ENCODE measurements at places on chromosomes 2 and 18.

DNA sequence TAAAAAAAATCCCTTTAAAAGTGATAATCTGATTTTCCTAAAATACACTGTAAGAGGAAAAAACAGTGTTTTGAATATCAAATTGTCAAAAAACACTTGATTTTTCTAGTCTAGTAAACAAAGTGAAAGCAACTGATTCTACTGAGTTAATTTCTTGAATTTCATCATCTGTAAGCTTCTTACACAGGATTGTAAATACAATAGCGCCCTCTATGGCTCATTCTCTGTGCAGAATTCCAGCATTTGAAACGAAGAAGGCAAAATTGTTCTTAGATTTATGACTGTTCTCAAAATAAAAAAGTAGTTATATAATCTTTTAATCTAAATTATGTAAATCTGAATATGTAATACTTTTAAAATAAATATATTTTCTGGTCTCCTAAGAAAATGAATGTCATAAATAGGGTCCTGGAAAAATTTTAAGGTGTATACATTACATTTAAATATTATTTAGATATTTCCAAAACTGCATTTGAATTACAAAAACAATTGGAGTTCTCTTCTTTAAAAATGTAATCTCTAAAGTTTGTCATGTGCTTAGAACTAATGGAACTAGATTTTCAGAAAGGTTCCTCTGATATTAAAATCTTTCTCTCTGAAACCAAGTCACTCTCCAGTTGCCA is 176.9 kb upstream of the MC4R start:
- peak; percentile 85 for DNase-seq

DNA sequence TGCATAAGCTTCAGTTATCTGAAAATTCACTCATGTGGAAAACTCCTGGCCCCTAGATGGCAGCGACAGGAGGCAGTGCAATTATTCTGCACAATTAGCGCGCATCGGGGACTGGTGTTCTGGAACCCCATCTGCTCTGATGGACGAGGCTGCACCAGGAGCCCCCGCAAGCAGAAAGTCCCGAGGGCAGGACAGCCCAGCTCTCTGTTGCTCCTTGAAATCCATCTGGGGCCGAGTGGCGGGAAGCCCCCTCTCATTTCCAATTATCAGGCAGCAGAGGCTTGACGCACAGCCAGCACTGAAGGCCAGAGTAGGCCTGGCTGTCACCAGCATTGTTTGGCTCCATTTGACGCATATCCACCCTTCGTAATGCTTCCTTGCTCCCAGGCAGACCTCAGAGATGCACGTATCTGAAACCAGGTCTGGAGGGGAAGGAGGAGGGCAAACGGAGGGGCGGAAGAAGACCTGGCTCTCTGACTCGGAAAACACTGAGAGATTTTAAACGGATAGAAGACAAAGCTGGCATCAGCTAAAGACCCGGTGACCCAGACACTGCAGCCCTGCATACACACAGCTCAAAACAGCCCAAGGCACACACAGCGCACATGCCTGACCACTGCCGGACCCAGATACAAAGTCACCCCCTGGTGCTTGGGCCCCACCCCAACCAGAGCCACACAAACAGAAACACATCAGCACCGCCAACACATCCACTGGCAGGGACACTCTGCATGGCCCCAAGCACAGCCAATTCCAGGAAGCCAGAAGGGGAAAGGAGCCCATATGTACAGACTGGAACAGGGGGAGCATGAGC is 69.8 kb downstream of the TNS1 start:
- no peak for DNase-seq

GRCh38 chr2:57313678-57314077 is 732.9 kb upstream of the VRK2 start:
- no peak for DNase-seq

- DNase-seq, result no peak
Measured at GRCh38 chr2:159209341-159210306, 76.9 kb downstream of the WDSUB1 start.

DNA sequence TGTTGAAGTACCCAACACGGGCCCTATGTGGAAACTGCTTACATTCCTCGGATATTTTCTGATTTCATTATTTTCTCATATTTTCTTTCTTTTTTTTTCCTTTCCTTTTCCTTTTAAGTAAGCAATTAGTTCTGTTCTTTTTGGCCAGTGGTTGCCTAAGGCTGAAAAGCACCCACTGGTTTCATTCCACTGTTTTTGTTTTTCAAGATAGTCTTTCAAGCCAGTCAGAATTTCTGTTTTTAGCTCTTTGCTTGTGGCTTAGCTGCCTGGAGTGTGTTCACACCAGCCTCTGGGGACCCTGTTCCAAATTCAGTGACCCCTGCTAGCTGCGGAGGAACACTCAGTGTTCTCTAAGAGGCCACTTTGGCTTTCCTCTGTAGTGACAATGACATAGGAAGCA is 73.6 kb downstream of the NRP2 start:
- DNase-seq, result peak; percentile 63

GRCh38 chr2:127107622-127107999 is 657 bp upstream of the BIN1 start:
- no peak for DNase-seq

GRCh38 chr2:133157141-133157540 is 411.1 kb downstream of the NCKAP5 start:
- DNase-seq, result no peak

DNA sequence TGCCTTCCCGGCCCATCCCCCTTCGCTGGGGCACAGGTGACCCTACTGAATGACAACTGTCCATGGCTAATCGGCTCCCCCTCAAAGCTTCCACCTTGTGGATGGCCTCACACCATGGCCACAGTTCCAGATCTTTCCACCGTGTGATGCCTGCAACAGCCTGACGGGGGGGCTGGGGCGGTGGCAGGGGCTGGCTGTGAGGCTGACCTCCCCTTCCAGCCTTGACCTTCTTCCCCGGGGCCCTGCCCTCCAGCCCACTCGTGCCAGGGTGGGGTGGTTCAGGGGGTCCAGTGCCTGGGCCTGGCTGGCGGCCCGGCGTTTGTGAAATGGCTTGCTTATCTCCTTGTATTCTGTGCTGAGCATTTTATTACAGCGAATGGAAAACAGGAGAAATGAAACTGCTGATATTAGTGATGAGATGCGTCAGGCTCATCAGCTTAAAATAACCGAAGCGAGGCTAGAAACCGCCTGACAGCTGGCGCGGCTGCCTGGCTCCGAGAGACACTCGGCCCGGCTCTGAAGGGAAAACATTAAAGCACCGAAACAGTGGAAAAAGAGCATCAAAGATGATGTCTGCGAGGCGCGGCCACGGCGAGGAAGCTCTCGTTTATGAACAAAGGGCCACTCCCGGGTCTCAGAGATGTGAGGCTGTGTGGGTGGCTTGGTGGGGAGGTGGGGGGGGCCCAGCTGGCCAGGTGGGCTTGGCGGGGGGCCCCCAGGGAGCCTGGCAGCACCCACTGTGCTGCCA is 916 bp upstream of the PDCD1 start:
- DNase-seq, result no peak

- DNase-seq, result peak; percentile 15
Measured at GRCh38 chr2:15560140-15560987, 770 bp downstream of the NBAS start.

DNA sequence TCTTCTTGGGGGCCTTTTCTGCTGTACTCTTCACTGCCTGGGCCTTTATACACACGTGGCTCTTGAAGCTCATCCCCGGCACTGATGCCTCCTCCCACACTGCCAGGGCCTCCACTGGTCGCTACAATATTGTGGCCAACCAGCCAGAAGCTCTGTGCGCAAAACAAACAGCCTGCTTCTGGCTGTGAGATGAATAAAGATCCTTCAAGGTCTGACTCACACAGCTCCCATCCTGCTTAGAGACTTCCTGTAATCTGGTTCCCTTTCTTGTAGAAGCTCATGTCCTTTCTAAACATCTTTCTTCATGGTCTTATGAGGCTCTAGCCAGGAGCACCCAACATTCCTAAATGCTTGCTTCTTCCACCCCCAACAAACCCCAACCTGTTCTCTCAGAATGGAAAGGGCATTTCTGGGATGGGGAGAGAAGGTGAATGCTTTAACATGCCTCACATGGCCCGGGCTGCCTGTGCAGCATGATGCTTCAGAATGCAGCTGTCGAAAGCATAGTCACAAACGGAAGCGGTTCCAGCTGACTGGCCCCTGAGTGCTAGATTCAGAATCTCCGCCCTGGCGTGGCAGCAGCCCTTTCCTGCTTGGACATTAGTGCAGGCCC is 24.6 kb downstream of the NRP2 start:
- DNase-seq, result peak; percentile 86

DNA sequence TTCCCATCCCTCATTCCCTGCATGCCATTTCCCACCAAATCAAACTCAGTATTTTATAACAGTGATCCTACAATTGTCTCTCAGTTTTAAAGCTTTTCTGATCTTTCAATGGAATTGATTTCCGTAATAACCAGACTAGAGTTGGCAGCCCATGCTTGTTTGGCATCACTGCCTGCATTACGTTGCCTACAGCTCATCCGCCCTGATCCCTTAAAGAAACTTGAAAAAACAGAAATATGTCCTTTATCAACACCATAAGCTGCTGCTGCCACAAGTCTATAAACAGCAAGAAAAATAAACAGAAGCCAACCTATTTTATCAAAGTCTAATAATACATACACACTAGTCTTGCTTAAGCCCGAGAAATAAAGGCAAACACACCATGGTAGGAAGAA is 331.0 kb downstream of the METTL4 start:
- peak; percentile 31 for DNase-seq

Data from AG10803 (cell line).